B cell (primary cell): ENCODE measurements at places on chromosomes 12 and 14. TPM values are rescaled to one million over a fixed set of nuclear protein-coding genes. Genes with fewer than 3 reads are reported as not detected.

The NTF3 gene
- polyA plus RNA-seq: not detected in 2 replicates

The CLEC2A gene
- polyA plus RNA-seq: not detected in 2 replicates

The RARG gene
- 6.7 and 8.8 TPM in 2 replicates for polyA plus RNA-seq

The GPR68 gene
- polyA plus RNA-seq: 0.31 and 1.3 TPM in 2 replicates

The LEMD3 gene
- 19.4 and 47.0 TPM in 2 replicates for polyA plus RNA-seq

The NGB gene
- polyA plus RNA-seq: not detected in 2 replicates

The KCNK13 gene
- polyA plus RNA-seq: 0.03 TPM in 1 of 2 replicates, not detected in the other

The AICDA gene
- polyA plus RNA-seq: 1.0 TPM in 1 of 2 replicates, not detected in the other

The SLC17A8 gene
- polyA plus RNA-seq: not detected in 2 replicates

The CLEC2D gene
- polyA plus RNA-seq: 146 and 158 TPM in 2 replicates

The SIX1 gene
- polyA plus RNA-seq: 0.07 and 0.16 TPM in 2 replicates

GRCh38 chr12:59393506-59393905 is 202.3 kb upstream of the SLC16A7 start:
- no peak overlapping the region for H3K4me3 ChIP-seq
- H3K36me3 ChIP-seq: no peaks in the 10 kb centered on the region
- H3K27ac ChIP-seq: no peak overlapping the region
- no peak for DNase-seq

GRCh38 chr12:93614917-93615596 is 42.6 kb downstream of the SOCS2 start:
- H3K27ac ChIP-seq: no peak overlapping the region
- DNase-seq: no peak
- H3K27me3 ChIP-seq: no peaks in the 10 kb centered on the region
- no peaks in the 10 kb centered on the region for H3K4me1 ChIP-seq
- no peaks in the 10 kb centered on the region for H3K36me3 ChIP-seq
- H3K4me3 ChIP-seq: no peak overlapping the region

DNA sequence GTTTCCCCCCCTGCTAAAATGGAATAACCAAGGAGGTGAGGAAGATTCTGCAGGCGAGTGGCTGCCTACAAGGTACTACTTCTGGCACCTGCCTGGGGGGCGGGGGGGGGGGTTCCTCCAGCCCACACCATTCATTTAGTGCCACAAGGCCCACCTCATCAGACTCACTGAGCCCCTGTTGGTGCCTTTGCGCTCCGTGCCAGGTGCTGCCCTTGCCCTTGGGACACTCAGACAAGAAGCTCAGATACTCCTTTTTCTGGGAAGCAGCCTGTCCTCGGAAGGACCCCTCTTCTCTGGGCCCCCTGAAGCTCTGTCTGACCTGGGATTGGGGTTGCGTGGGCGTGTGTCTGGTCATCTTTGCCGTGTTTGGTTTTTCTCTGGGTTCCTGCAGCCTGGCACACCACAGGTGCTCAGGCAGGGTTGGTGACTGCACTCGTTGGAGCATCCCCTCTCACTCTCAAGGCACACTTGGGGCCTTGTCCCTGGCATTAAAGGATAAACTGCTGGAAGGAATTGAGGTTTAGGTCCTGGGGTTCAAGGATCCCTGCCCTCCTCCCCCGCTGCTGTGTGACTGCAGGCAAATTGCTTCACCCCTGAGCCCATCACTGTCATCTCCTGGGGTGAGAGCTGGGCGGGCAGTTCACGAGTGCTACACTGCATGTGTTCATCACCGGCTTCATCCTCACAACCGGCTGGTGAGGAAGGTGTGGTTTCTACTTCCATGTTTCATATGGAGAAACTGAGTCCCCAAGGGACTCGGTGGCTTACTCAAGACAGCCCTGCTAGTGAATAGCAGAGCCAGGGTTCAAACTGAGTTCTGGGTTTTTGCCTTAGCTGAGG is 16.9 kb downstream of the FAM222A start:
- H3K4me3 ChIP-seq: no peak overlapping the region
- H3K27ac ChIP-seq: no peak overlapping the region
- H3K4me1 ChIP-seq: no peaks in the 10 kb centered on the region
- H3K36me3 ChIP-seq: no peaks in the 10 kb centered on the region
- DNase-seq: no peak

- peak; percentile 83 for DNase-seq
- H3K27me3 ChIP-seq: no peaks in the 10 kb centered on the region
- peaks cover 18% of the 10 kb centered on the region for H3K36me3 ChIP-seq
- H3K27ac ChIP-seq: peak overlapping the region; percentile 84
- peak overlapping the region; percentile 94 for H3K4me3 ChIP-seq
- peaks cover 56% of the 10 kb centered on the region for H3K4me1 ChIP-seq
Observed at GRCh38 chr12:121792607-121793439, 665 bp downstream of the RHOF start.

DNA sequence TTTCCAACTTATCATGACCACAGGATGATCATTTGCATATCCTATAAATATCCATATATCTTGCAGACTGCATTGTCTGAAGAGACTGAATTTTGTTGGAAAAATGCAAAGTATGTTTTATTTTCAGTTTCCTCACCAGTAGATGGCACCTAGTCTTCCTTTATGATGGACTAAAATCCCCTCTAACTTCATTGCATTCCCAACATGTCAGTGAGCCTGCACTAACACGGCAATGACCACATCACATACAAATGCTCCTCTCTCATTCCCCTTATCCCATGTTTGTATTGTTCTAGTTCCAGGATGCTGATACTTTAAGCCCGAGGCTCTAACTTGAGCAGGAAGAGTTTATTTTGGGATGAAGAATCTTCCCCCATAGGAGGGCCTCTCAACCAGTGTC is 24.7 kb upstream of the MYBPC1 start:
- H3K4me1 ChIP-seq: peaks cover 7% of the 10 kb centered on the region
- DNase-seq: peak; percentile 53
- no peak overlapping the region for H3K27ac ChIP-seq
- peak overlapping the region; percentile 22 for H3K4me3 ChIP-seq

DNA sequence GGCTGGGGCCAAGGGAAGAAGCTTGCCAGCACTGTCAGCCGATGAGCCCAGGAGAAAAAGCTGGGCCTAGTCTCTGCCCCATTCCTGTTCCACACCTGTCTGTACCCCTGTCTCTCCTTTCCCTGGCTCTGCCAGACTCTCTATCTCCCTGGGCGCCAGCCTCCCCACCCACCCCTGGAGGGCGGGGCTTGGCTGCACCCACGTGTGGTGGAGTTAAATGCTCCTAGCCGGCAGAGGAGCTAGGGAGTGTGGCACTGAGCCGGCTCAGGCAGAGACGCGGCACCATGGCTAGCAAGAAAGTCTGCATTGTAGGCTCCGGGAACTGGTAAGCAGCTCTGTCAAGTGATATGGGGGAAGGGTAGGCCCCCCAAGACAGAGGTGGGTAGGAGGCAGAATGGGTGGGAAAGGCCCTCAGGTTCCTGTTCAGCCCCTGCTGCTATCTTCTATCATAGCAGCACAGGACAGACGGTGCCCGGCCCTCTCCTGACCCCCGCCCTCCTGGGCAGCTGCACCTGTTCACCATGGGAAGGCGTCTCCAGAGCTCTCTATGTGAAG is at the start of gene GPD1:
GPD1 (plus strand) TSS at position 242 of the 555 bp plus-strand sequence; CDS start at position 285, 43 bp downstream.
- H3K27me3 ChIP-seq: no peaks in the 10 kb centered on the region
- H3K4me3 ChIP-seq: no peak within 1 kb of the TSS
- DNase-seq: no peak
- H3K36me3 ChIP-seq: peaks cover 36% of the 10 kb centered on the region
- no peak within 1 kb of the TSS for H3K27ac ChIP-seq

GRCh38 chr12:1618489-1618888 is 10.5 kb upstream of the WNT5B start:
- no peak overlapping the region for H3K4me3 ChIP-seq
- H3K36me3 ChIP-seq: no peaks in the 10 kb centered on the region
- peaks cover 25% of the 10 kb centered on the region for H3K4me1 ChIP-seq
- H3K27ac ChIP-seq: no peak overlapping the region
- H3K27me3 ChIP-seq: no peaks in the 10 kb centered on the region

DNA sequence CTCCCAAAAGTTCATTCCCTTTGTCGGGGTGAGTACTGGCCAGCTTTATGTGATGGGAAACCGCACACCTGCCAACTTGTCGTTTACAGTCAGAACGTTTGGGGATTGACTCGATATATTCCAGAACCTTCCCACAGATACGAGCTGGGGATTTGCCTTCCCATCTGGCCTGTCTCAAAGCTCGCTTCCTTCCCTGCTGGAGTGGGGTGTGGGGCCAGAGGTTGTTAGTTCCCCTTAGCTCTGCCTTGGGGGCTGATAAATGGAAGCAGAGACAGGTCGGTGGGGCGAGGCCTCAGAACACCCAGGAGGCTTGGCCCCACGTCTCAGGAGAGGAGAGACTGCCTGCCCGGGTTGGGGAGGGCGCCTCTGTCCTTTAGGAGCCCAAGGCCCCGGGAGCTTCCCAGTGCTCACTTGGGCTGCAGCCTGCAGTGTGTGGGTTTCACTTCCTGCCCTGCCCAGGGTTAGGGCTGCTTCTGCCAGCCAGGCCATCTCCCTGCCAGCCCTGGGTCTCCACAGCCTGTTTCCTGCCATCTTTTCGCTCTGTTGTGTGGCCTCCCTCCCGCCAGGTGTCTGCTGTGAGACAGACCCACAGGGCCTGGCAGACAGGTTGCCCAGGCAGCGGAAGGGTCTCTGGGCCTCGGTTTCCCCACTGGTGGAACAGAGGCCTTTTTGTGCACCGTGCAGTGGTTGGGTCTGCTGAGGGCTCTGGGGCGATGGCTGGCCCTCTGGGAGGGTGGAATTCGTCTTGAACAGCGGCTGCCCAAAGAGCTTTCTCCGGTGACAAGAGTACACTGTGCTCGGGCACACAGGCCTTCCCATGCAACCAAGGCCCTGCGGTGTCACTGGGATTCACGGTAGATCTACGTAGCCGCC is 8.1 kb upstream of the TEX22 start:
- DNase-seq: peak; percentile 52
- no peaks in the 10 kb centered on the region for H3K27me3 ChIP-seq
- H3K27ac ChIP-seq: peak overlapping the region; percentile 40
- no peak overlapping the region for H3K4me3 ChIP-seq
- no peaks in the 10 kb centered on the region for H3K36me3 ChIP-seq

- no peak for DNase-seq
- no peaks in the 10 kb centered on the region for H3K4me1 ChIP-seq
- no peak overlapping the region for H3K4me3 ChIP-seq
- no peaks in the 10 kb centered on the region for H3K36me3 ChIP-seq
- H3K27me3 ChIP-seq: peaks cover 1% of the 10 kb centered on the region
- H3K27ac ChIP-seq: no peak overlapping the region
Observed at GRCh38 chr12:13870255-13870654, 111.1 kb downstream of the GRIN2B start.

DNA sequence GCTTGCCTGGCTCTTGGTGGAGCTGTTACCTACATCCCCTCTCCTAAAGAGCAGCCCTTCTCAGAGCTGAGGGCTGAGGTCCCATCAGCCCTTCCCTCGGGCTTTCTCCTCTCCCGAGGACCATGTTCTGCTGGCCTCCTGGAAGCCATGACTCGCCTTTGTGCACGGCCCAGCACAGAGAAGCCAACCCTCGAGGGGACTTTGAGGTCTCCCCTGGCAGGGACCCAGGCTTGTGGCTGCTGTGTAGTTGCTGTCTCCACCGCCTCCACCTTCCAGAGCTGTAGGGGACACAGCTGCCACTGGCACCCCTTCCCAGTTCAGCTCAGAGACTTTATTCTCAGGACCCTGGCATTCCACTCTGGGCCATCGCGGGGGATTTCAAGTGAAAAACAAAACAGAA is 22.9 kb upstream of the CCND2 start:
- peaks cover 7% of the 10 kb centered on the region for H3K4me1 ChIP-seq
- no peaks in the 10 kb centered on the region for H3K27me3 ChIP-seq
- DNase-seq: no peak
- H3K27ac ChIP-seq: no peak overlapping the region

DNA sequence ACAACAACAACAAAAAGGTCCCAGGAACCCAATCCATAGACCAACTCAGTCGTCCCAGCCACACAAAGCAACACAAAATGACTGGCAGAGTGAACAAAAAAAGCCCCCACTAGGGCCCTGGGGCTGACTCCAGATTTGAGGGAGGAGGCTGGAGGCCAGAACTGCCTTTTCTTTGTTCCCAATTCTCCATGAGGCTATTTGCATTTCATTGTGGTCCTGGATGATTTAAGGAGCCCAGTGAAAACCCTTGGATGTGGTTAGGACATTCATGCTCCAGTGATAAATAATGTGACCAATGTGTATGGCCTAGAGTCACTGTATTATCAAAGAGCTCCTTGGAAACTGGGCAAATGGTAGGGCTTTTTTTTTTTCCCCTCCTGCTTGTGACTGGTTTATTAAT is 192.9 kb downstream of the NUAK1 start:
- no peaks in the 10 kb centered on the region for H3K4me1 ChIP-seq
- H3K27me3 ChIP-seq: no peaks in the 10 kb centered on the region
- H3K36me3 ChIP-seq: no peaks in the 10 kb centered on the region
- no peak for DNase-seq

- DNase-seq: no peak
- no peak overlapping the region for H3K4me3 ChIP-seq
- H3K27me3 ChIP-seq: no peaks in the 10 kb centered on the region
- no peaks in the 10 kb centered on the region for H3K36me3 ChIP-seq
- H3K27ac ChIP-seq: peak overlapping the region; percentile 22
Observed at GRCh38 chr12:64700532-64700931, 58.7 kb downstream of the GNS start.

- H3K36me3 ChIP-seq: no peaks in the 10 kb centered on the region
- no peak overlapping the region for H3K27ac ChIP-seq
- peaks cover 10% of the 10 kb centered on the region for H3K27me3 ChIP-seq
- no peak overlapping the region for H3K4me3 ChIP-seq
Observed at GRCh38 chr12:20368651-20369304, 441 bp downstream of the PDE3A start.

DNA sequence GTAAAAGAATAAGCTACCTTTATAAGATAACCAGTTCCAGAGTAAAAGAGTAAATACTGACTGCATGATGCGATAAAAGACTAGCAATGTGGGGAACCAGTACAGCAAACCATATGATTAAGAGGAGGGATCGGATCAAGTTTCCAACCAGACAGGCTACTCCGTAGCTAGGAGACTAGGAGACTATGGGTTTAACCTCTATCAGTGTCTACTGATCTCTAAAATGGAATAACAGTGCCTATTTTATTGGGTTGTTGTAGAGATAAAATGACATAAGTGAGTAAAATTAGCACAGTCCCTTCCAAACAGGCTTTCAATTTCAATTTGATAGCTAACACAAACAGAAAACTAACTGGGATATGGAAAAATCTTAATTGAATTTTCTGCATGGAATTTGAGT is 76.0 kb downstream of the PAWR start:
- no peaks in the 10 kb centered on the region for H3K4me1 ChIP-seq
- H3K36me3 ChIP-seq: peaks cover 4% of the 10 kb centered on the region
- no peak overlapping the region for H3K27ac ChIP-seq
- DNase-seq: no peak
- H3K27me3 ChIP-seq: no peaks in the 10 kb centered on the region

GRCh38 chr12:27488479-27488878 is 35.5 kb upstream of the PPFIBP1 start:
- H3K27me3 ChIP-seq: no peaks in the 10 kb centered on the region
- no peak overlapping the region for H3K27ac ChIP-seq
- no peak overlapping the region for H3K4me3 ChIP-seq
- no peaks in the 10 kb centered on the region for H3K36me3 ChIP-seq

DNA sequence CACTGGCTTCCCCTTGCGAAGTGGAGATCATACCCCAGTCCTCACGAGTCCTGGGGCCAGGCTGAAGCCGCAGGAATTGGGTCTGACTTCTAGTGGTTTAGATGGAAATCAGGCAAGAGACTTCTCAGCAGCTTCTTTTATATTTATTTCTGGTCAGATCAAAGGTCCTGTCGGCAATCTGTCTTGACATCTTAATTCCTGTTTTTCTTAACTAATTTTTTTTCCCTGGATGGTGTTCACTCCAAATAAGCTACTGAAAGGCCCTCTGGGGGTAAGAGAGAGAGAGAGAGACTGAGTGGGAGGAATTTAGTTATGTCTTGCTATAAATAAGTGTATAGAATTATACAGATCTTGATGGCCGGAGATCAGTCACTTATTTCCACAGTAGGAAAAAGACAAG is 698.7 kb upstream of the TBX3 start:
- no peaks in the 10 kb centered on the region for H3K4me1 ChIP-seq
- no peak for DNase-seq
- no peaks in the 10 kb centered on the region for H3K36me3 ChIP-seq
